ENCODE measurements at places on chromosomes 3 and 15.

DNA sequence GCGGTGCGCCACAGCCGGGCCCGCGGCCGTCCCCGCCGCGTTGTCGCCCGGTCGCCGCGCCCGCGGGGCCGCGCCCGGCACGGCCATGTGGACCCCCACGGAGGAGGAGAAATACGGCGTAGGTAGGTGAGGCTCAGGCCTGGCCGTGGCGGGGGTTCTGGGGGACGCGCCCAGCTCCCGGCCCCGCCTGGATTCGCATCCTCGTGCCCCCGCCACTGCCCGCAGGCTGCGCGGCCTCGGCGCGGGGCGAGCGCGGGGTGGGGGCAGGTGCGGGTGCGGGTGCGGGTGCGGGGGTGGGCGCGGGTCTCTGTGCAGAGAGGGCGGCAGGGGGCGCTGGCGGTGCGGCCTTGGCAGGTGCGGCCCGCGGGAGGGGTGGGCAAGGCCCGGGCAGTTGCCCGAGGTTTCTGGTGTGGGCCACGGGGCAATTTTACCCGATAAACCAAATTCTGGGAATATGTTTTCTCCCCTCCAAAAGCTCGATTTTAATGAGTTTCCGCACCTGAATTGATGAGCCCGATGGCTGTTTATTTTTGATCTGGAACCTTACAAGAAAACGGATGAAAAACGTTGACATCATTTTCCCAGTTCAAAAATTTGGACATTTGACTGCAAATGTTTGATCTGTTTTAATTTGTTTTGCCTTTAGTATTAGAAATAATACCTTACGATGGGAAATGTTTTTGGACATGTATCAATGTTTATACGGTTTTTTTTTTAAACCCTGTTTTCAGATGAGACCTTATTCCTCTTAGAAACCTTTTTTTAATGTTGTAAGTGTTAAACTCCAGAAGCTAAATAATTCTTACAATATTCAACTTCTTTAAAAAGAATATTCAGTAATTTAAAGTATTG lies 678 bp downstream of the DOCK3 start:
- no peak for DNase-seq

GRCh38 chr3:169759256-169759655 lies 5.6 kb downstream of the TERC start:
- DNase-seq, result no peak

DNA sequence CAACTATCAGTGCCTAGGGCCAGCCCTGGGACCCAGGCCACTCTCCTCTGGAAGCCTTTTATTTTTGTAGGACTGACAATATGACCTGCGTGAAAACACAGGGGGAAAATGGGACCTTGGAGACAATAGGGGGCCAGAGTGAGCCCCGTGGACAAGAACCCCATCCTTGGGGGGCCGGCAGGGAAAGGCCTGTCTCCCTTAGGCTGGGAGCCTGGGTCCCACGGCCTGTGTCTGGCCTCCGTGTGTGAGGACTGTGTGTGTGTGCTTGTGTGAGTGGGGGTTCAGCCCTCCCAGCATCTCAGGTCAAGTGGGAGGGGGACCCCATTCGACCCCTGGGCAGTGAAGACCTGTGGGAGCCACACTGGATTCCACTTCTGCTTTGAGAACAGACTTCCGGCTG lies 53.3 kb downstream of the EXOG start:
- DNase-seq, result no peak

DNA sequence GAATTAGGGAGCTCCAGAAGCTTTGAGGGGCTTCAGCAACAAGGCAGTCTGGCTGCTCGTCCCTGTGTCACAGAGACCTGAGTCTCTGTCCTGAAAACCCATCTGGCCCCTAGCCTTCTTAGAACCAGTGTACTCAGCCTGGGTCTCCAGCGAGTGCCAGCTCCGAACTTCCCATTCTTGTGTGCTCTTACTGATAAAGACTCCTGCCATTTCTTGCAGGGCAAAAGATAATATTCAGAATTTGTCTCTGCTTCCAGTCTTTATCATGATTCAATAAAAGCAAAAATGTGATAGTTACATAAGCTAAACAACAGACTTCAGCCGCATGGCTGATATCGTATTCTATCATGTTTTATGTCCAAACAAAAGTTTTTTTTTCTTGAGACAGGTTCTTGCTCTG lies 36.0 kb upstream of the BCL2A1 start:
- no peak for DNase-seq

All from cortex of kidney (tissue), 1 donor.